ENCODE measurements at places on chromosomes 4 and X.
A peak's percentile ranks its signal among the peaks of the same experiment; 100 is the strongest.

GRCh38 chr4:165718660-165719059 is 154.4 kb upstream of the TLL1 start:
- DNase-seq = no peak

DNA sequence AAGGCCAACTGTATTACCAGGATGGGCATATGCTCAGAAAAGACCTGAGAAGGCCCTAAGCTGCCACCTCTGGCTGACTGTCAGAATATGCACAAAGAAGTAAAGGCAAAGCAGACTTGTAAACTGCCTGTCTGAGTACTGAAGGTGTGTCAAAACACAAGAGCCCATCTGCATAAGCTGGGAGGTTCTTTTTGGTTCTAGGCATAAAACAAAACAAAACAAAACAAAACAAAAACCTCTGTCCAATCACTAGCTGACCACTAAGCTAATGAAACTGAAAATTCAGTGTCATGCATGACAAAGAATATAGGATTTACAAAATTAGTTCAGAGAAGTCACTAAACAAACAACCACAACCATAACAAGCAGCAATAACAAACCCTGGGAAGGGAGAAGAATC is 20.6 kb downstream of the SH3D19 start:
- no peak for DNase-seq

DNA sequence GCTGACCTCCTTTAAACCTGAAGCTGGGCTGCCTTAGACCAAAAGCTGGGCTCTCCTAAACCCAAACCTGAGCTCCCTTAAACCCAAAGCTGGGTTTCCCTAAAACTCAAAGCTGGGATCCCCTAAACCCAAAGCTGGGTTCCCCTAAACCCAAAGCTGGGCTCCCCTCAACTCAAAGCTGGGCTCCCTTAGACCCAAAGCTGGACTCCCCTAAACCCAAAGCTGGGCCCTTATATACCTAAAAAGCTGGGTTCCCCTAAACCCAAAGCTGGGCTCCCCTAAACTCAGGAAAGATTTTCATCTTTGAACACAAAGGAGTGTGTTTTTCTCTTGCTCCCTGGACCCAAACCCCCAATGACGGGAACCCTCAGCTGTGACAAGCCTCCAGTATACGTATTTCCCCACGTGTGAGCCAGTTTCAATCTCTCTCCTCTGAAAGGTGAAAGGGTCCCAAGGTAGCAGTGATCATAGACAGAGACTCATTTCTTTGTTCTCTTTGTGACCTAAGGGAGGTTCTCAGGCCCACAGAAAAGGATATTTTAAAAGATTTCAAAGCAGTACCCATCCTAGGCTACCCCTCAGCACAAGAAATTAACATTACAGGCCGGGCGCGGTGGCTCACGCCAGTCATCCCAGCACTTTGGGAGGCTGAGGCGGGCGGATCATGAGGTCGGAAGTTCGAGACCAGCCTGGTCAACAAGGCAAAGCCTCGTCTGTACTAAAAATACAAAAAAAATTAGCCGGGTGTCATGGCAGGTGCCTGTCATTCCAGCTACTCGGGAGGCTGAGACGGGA is 31.3 kb upstream of the ASMTL start:
- DNase-seq = no peak

- peak; percentile 76 for DNase-seq
Measured at GRCh38 chrX:39689376-39690104, 408.2 kb downstream of the BCOR start.

DNA sequence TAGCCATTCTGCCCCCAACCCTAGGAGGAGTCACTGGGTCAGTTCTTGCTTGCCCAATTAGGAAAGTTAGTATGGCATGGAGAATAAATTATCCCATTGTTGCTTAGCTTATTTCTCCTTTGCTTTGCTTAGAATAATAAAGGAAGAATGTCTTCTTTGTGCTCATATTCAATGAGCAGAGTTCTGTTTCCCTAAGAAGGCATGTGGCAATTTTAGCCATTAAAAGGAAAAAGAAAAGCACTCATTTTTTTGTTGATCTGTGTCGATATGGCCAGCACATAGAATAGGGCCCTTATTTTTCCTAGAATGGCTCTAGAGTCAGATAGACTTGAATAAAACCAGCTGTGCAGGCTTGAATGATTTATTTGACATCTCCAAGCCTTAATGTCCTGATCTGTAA is 166.4 kb upstream of the PPARGC1A start:
- no peak for DNase-seq

GRCh38 chr4:100147684-100148083 is 42.6 kb downstream of the DDIT4L start:
- DNase-seq = no peak

DNA sequence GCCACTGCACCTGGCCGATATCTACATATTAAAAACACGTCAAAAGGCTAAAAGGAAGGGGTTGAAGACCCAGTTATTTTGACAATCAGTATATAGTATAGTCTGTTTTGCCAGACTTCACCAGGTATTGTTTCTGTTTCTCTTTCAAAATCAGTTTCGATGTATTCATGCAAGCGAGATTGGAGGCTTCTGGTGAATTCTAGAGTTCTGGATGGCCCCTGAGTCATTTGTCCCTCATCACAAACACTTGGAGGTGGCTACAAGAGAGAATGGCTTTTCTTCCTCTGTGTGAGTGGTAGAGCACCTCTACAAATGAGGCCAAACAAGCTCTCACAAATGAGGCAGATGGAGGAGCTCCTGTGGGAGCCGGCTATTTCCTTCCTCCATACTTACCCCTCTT is 68.6 kb upstream of the ADGRG2 start:
- DNase-seq = no peak

DNA sequence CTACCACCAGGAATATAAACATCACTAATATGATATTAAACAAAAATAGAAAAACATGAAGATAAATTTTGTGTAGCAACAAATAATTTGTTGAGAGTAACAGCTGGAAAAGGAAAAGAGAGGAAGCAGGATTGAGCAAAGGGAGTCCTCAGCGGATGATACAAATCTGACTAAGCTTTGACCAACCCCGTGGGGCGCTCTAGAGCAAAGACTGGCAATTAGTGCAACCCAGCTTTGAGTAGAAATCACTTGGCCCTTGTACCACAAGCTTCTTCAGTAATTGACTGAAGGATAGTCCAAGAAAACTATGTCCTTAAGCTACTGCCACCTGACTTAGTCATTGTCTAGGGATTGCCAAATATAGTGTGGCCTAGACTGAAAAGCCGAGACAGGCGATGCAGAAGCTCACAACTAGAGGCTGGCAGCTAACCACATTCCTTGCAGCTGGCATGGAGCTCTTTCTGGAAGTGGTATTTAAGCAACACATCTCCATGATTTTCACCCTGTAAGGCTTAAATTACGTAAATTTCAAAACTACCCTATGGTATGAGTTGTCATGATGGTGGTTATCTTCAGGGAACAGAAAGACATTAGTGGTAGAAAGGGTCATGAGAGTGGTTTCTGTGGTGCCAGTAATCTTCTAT is 396.0 kb downstream of the PDGFC start:
- no peak for DNase-seq

Data from NCI-H1092 treated with DMSO at 0.1 percent for 48 hours (cell line).